Activated naive CD4-positive, alpha-beta T cell treated with anti-CD3 and anti-CD28 coated beads, Interleukin-2, amount 50 U/mL, for 72 hours (primary cell): ENCODE measurements at places on chromosomes 4 and X. TPM values are rescaled to one million over a fixed set of nuclear protein-coding genes. Genes with fewer than 3 reads are reported as not detected.
A peak's percentile ranks its signal among the peaks of the same experiment; 100 is the strongest.

PDGFRA gene
- total RNA-seq = 0.41 TPM

MAGEB10 gene
- not detected for total RNA-seq

ZMAT1 gene
- total RNA-seq = 5.1 TPM

SLITRK4 gene
- not detected for total RNA-seq

F8A2 gene
- not detected for total RNA-seq

RTL5 gene
- 0.12 TPM for total RNA-seq

PIGA gene
- total RNA-seq = 36.8 TPM

TMPRSS11F gene
- total RNA-seq = not detected

SPIN2A gene
- total RNA-seq = 1.2 TPM

NUDT11 gene
- total RNA-seq = 1.3 TPM

DNA sequence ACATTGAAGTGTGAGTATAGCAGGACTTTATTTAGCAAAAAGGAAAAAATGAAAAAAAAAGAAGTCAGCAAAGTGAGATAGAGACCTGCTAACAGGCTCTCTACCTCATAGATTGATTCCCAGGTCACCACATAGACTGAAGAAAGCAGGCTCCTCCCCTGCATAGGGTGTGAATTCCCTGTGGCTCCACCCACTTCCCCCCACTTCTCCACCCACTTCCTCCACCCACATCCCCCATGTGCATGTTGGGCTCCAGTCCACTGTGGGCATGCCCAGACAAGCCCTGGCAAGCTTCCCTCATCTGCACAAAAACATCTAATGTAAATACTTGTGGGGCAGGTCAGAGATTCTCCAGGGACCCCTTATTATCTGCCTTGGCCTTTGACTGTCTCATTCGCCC lies 97.8 kb downstream of the TMEM47 start:
- DNase-seq = no peak

DNA sequence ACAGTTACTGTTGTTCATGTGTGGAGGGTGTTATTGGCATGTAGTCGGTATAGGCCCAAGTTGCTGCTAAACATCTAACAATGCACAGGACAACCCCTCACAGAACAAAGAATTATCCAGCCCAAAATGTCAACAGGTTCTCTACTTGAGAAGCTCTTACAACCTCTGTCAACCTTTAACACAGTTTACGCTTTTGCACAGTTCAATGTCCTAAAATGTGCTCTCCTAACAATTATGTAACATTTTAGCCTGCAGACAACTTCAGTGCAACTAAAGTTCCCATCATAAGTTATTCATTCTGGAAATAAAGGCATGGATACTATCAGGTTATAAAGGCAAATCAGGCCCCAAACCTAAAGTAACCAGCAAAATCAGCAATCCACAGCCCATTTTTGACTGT lies 66.2 kb downstream of the ASB9 start:
- no peak for DNase-seq

DNA sequence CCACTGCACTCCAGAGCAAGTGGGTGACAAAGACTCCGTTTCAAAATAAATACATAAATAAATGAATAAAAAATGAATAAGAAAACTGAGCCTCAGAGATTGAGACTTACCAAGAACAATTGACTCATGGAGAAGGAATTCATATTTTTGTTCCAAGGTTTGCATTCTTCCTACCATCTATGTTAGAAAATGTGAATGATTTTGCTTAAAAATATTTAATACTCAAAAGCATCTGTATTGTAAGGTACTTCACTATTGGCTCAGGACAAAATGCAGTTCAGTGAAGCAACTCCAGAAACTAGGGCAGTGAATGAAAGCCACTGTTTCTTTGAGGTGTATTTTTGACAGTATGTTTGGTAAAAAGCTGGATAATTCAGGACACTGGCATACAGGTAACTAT lies 54.1 kb downstream of the XAGE2 start:
- DNase-seq = no peak

DNA sequence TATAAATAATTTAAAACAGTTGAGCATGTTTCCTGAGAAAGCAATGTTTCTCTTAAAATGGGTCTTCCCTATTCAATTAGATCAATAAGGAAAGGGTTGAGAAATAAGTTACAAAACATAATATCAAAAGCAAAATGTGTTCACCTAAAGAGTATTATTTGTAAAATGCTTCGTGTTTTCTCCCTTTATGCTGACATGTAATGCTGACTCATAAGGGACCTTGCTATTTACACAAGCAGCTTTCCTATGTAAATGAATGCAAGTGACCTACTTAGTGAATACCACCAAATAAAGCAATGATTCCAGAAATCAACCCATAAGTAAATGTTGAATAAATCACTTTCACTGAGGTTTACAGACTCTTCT lies 91.5 kb downstream of the ELOVL6 start:
- DNase-seq = no peak

DNA sequence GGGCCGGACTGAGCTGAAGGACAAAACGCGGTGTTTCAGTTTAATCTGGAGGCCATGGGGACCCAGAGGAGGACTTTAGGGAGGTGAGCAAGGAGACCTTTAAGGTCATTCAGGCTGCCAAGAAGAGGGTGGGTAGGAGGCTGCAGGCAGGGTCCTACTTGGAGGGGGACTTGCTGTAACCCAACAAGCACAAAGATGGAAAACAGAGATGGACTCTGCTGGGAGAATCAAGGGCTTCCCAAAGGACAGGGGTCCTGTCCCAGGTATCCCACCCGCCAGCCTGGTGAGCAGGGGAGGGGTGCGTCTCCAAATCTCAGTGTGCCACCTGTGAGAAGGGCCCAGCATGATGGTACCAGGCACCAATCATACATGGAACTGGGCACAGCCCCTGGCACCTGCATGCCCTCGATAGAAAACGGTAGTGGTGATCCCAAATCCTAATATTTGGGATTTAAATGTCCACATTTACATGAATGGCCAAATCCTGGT lies 3.9 kb upstream of the HAUS3 start:
- no peak for DNase-seq

GRCh38 chr4:6349896-6350603 lies 80.4 kb downstream of the WFS1 start:
- no peak for DNase-seq

- DNase-seq = peak; percentile 89
These were observed at the start of gene REST for GRCh38 chr4:56907489-56908205. REST (plus strand) TSS chr4:56907900; CDS start chr4:56910639, 2,739 bp downstream.

GRCh38 chr4:24160358-24160757 lies 270.5 kb upstream of the PPARGC1A start:
- DNase-seq = no peak

DNA sequence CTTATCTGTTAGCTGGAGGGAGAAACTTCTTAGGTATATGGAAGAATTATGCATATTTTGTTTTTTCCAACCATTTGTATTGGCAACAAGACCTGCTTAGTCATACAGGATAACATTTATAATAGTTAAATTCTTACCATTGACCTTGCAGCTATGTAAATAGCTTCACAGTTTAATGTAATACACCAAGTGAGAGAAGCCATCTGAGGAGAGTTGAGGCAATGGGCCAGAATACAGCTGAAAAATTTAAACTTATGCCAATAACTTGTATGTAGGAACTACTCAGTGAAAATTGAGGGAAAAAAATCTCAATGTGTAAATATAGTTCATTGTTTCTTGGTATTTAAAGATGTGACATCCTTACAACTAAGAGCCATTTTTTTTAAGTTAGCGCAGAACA lies 273.5 kb downstream of the DACH2 start:
- DNase-seq = no peak

DNA sequence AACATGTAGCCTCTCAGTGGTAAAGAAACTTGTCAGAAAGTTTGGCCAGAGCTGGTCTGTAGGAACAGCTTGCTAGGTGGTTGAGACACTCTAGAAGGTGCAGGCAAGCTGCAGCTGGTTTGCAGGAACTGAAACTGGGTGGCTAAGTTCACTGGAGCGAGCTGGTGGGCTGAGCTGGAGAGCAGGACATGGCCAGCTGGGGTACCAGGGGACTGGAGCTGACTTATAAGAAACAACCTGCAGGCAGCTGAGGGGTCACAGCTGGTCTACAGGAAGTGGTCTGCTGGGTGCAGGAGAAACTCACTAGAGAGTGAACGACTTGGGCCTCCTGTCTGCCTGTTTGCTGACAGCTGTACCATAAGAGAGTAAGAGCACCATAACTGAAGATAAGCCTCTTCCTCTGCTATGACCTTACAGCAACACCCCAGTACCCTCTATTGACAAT lies 157.1 kb upstream of the LNX1 start:
- DNase-seq = no peak

DNA sequence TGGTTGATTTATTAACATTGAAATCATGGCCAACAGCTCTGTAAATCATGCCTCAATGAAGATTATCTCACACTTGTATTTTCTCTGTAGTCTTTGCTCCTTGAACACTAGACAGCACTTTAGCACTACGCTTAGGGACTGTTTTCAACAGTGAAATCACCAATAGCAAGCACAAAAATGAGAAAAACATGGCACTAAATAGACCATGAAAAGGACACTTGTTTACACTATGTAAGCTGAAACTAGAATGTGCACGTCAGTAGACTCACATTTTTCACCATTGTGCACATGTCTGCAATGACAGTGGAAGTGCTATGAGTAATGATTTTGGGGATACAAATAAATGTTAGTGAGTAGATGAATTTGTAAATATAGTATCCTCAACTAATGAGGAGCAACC lies 3.1 kb downstream of the BMP2K start:
- DNase-seq = no peak
